Osteocyte (in vitro differentiated cells): ENCODE measurements at places on chromosomes 5 and 9. TPM values are rescaled to one million over a fixed set of nuclear protein-coding genes. Genes with fewer than 3 reads are reported as not detected.

- DNase-seq: no peak
Measured at GRCh38 chr5:103808464-103809106, 246.0 kb upstream of the NUDT12 start.

DNA sequence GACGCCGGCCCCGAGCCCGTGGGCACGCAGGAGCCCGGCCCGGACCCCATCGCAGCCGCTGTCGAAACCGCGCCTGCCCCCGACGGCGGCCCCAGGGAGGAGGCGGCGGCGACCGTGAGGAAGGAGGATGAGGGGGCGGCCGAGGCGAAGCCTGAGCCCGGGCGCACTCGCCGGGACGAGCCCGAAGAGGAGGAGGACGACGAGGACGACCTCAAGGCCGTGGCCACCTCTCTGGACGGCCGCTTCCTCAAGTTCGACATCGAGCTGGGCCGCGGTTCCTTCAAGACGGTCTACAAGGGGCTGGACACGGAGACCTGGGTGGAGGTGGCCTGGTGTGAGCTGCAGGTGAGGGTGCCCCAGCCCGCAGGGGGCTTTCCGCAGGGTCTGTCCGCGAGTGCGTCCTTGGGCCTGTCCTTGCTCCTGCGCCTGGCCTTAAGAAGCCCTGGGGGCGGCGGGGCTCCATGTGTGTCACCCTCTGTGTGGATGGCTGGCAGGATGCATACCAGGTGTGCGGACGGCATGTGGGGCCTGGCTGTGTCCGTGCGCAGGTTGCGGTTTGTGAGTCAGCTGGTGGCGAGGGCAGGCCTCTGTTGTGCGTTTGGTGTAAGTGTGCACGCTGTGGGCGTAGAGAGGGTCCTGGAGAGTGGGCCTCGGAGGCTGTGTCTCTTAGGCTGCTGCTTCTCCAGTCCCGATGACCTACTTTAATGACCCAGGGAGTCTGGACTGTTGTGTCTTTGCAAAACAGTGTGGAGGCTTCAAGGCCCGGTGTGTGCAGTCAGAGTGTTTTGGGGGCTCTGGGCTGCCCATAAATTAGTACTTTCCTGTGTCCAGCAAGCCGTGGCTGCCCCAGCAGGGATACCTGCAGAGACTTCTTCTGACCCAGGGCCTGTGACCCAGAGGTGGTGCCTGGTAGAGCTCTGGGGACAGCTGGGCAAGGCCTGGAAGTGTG is 1.6 kb downstream of the WNK2 start:
- no peak for DNase-seq

DNA sequence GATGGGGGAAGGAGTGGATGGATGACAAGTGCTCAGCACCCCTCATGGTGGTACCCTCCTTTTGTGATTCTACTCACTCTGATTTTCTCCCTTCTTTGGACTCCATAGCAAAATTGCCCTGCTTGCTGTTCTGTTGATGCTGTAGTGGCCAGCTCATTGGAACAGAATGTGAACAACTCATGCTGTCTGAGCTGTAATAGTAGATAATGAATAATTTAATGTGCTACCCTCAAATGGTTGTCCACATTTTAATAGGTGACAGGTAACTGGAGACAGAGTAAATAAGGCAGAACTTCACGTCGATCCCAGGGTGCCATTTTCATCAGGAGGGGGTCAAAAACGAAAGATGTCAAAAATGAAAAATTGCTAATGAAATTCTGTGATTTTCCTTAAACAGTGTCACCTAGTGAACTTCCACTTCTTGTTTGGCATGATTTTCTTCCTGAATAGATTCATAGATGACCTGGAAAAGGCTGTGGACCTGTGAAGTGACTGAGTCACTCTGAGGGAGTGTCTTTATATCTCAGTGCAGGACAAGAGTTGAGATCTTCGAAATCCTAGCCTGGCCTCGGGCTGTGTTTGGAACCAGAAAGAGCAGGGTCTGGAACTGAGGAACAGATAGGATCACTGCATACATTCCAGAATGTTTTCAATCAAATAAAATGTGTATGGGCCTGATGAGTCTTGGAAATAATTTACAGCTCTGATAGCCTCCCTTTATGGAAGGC is 270.2 kb downstream of the PSAT1 start:
- no peak for DNase-seq

DNA sequence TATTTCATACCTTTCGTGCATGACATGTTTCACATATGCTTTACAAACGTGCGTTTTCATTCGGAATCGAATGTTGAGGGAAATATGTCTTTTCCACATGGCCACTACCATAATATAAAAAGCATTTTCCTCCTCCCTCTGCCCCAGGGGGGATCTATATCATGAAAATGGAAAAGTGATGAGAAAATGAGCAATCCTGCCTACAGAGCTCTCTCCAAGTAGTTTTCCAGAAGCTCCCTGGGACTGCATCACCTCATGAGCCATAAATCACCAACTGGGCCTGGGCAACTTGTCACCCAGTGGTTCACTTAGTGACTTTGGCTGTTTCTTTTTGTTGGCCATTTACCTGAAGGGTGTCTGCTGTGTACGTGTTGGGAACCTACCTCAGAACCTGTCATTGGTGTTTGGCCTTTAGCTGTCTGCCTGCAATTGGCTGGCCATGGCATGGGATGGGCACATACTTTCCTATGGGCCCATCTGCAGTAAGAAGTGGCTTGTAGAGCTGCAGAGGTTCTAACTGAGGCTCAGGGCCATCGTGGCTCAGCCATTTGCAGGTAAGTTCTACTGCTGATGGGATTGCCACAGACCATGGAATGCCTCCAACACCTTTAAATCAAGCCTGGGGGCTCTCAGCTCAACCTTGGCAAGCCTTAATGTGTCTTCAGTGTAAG is 9.5 kb upstream of the TIFAB start:
- no peak for DNase-seq

DNA sequence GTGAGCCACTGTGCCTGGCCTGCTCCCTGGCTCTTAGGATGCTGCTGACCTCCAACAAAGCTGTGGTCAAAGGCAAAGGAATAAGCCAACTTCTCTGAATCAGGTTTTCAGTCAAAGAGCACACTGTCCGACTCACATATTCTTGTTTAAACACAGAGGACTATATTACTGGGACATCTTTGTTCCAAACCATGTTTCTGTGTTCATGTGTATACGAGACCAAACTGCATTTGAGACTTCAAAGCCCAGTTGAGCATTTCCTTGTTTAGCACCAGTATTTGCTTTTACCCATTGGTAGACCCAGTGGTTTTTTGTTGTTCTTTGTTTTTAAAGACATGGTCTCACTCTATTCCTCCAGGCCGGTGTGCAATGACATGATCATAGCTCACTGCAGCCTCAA is 100.2 kb downstream of the SCAI start:
- DNase-seq: no peak

- peak; percentile 84 for DNase-seq
Measured at GRCh38 chr5:131795879-131796792, 681 bp downstream of the FNIP1 start.

DNA sequence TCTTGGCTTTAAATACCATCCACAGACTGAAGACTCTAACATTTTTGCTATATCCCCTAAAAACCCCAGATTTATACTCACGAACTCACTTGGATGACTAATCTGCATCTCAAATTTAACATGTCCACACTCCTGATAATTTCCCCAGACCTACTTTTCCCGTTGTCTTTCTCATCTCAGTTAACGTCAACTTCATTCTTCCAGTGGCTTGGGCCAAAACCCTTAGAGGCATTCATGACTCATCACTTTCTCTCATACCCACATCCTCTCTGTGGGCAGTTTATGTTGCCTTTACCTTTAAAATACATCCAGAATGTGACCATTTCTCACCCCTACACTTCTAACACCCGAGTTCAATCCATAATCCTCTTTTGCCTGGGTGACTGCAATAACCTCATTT is 96.7 kb downstream of the EDIL3 start:
- no peak for DNase-seq

- no peak for DNase-seq
Measured at GRCh38 chr5:137635521-137635921, 100.4 kb downstream of the KLHL3 start.

DNA sequence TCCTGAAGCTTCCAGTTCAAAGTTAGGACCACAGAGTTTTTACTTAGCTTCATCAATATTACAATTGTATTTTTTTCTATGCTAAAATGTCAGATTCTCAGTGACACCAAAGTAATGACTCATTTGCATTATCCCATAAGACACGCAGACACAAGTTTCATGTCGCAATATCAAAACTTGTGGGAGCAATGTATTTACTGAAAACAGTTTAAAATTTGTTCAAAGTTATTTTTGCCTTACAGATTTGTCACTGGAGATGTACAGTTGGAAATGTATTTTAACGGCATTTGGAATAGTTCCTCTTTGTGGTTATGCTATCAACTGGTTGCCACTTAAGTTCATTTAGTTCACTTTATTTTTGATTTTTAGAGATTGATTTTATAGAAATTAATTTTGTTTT is 36.2 kb upstream of the DAP start:
- no peak for DNase-seq

GRCh38 chr5:41722359-41722950 is 147.8 kb downstream of the OXCT1 start:
- no peak for DNase-seq

DNA sequence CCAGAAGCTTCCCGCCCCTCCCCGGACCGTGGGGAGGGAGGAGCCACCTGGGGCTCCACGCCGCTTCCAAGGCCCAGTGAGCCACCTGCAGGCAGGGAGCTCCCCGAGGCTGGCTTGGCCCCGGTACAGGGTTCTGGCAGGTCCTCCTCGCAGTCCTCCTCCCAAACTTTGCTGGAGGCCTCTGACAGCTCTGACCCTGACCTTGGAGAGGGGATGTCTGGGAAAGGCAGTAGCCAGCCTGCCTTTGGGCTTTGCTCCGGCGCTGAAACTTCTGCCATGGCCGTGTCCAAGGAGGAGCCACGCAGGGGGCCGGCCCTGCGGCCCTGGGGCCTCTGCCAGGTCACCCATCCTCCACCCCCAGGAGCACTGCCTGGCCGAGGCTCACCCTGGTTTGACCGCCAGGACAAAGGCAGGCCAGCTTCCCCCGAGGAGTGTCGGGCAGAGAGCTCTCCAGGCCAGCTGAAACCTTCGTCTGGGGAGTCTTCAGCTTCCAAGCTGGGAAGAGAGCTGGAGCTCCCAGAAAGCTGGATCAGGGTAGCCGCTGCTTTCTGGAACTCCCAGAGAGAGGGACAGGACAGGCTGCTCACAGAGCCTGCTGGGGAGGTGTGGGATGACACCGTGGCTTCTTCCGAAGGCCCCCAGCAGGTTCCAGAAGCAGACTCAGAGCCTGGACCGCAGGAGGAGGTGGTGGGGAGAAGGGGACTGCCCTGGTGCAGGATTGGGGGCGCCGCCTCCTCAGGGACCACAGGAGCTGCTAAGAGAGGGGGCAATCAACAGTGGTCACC is 9.0 kb upstream of the QSOX2 start:
- no peak for DNase-seq

- no peak for DNase-seq
Measured at GRCh38 chr9:109010746-109011145, 2.6 kb downstream of the CTNNAL1 start.

DNA sequence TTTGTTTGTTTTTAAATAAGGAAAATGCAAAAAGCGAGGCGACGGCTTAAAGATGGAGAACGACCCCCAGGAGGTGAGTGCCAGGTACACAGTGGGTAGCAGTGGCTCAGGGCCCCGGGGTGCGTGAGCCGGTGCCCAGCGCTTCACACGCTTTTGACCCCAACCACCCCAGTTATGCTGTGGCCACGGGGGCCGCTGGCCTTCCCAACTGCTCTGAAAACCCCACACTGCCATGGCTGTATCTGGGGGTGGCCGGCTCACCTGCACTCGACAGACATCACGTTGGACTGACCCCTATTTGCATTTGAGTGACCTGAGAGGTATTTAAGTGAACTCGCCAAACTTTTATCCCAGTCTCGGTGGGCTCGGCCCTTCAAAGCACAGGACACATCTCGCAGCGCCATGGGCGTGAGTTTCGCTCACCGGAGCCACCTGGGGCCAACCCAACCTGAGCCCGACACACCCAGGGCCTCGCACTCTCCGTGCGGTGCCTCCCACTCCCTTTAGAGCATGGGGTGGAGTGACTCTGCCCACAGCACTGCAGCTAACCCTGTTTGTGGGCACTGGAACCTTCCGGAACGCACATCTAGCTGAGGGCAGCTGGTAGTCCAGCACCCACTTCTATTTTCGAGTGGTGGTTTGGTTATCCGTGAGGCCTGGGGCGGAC is 13.7 kb upstream of the AJM1 start:
- DNase-seq: no peak

- no peak for DNase-seq
Measured at GRCh38 chr5:55407059-55407684, 99.4 kb downstream of the MTREX start.

DNA sequence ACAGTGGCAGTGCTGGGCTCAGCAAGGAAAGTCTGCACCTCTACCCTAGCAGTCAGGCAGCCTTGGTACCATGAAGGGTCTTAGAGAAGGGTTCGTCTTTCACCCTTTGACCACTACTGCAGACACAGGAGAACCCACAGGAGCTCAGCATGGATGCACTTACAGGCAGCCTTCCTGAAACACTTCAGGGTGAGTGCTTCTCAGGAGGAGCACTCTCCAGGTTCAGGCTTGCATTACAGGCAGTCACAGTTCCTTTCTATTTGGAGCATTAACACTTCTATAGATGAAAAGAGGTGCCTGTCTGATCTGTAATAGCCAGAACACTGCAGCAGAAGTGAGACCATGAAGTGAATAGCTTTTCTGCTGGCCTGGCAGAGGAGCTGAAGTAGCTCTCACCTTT is 8.7 kb upstream of the CYLC2 start:
- no peak for DNase-seq

GRCh38 chr5:74954919-74955318 is 88.7 kb upstream of the FAM169A start:
- no peak for DNase-seq

- no peak for DNase-seq
Measured at GRCh38 chr9:89564346-89564878, 40.4 kb upstream of the GADD45G start.

- no peak for DNase-seq
Measured at GRCh38 chr9:120974181-120974580, 47.6 kb upstream of the TRAF1 start.

FOXE1 gene
- not detected in 2 replicates for total RNA-seq

MVB12B gene
- 18.7 and 20.2 TPM in 2 replicates for total RNA-seq

INSL4 gene
- not detected in 2 replicates for total RNA-seq

ADRA1B gene
- total RNA-seq: 4.0 and 4.6 TPM in 2 replicates

IL33 gene
- total RNA-seq: not detected in 2 replicates

INSL6 gene
- not detected in 2 replicates for total RNA-seq

IGFBPL1 gene
- total RNA-seq: 1.7 and 2.8 TPM in 2 replicates

IARS1 gene
- total RNA-seq: 212 and 231 TPM in 2 replicates

GRXCR2 gene
- total RNA-seq: not detected in 2 replicates

DRD1 gene
- total RNA-seq: not detected in 2 replicates

TEK gene
- total RNA-seq: 1.3 and 1.6 TPM in 2 replicates

SLC38A9 gene
- total RNA-seq: 19.6 and 24.3 TPM in 2 replicates

PKD2L2 gene
- total RNA-seq: not detected in 2 replicates

GABRB2 gene
- total RNA-seq: not detected in 2 replicates

MED27 gene
- 24.1 and 25.2 TPM in 2 replicates for total RNA-seq

HK3 gene
- total RNA-seq: not detected in 2 replicates

GADD45G gene
- total RNA-seq: 0.71 and 1.0 TPM in 2 replicates

PHF2 gene
- 39.9 and 40.3 TPM in 2 replicates for total RNA-seq
